Activated naive CD4-positive, alpha-beta T cell (primary cell): ENCODE measurements at places on chromosomes 7 and 10.

- no peak for DNase-seq
These were observed 7.1 kb upstream of the SEMA3E start for GRCh38 chr7:83655951-83656556.

- DNase-seq: no peak
These were observed 387.2 kb downstream of the BBS9 start for GRCh38 chr7:33516568-33516967.

GRCh38 chr7:68038621-68039314 lies 1042.1 kb downstream of the TYW1 start:
- no peak for DNase-seq

- no peak for DNase-seq
These were observed 54.7 kb downstream of the ZNF727 start for GRCh38 chr7:64099656-64100531.

DNA sequence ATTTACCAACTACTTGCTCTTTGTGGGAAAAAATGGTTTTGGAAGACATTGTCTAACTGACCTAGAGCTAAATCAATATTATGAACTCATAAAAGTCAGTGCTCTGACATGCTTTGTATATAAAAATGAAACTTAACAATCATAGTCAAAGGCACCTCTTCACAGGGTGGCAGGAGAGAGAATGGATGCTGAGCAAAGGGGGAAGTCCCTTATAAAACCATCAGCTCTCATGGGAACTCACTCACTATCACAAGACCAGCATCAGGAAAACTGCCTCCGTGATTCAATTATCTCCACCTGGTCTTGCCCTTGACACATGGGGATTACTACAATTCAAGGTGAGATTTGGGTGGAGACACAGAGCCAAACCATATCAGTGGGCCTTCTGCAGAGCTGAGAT lies 417.6 kb upstream of the AUTS2 start:
- no peak for DNase-seq

GRCh38 chr10:91198781-91199180 lies 21.7 kb upstream of the PCGF5 start:
- no peak for DNase-seq

DNA sequence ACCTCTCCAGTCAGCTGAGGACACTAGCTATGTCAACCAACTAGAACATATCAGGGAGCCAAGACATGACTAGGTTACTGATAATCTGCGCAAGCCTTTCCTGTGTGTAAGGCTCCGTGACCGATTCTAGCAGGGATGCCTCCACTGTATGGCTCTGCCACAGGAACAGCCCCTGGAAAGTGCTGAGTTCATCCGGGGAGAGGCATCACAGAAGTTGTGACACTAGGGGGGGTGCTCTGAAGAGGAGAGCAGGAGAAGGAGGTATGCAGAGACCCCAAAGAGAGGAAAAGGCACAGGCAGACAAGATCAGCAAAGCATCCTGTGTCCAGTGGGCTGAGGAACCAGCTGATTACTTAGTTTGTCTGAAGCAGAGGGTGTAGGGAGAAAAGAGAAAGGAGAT lies 13.5 kb downstream of the UPP1 start:
- DNase-seq: no peak

- DNase-seq: no peak
These were observed 5.0 kb upstream of the GDF2 start for GRCh38 chr10:47317251-47317650.

- DNase-seq: no peak
These were observed 4.2 kb upstream of the PILRA start for GRCh38 chr7:100369105-100369504.

- no peak for DNase-seq
These were observed 232.7 kb downstream of the FGFR2 start for GRCh38 chr10:121365566-121365965.
